ENCODE measurements at places on chromosomes 12 and 14.

GRCh38 chr12:47417121-47417520, 288.7 kb downstream of the RPAP3 start:
- DNase-seq, result no peak

- no peak for DNase-seq
Observed at GRCh38 chr12:674272-674781, 11.1 kb upstream of the NINJ2 start.

GRCh38 chr12:47616440-47616839, 89.4 kb downstream of the RPAP3 start:
- DNase-seq, result no peak

GRCh38 chr12:11755302-11755930, 105.9 kb downstream of the ETV6 start:
- no peak for DNase-seq

DNA sequence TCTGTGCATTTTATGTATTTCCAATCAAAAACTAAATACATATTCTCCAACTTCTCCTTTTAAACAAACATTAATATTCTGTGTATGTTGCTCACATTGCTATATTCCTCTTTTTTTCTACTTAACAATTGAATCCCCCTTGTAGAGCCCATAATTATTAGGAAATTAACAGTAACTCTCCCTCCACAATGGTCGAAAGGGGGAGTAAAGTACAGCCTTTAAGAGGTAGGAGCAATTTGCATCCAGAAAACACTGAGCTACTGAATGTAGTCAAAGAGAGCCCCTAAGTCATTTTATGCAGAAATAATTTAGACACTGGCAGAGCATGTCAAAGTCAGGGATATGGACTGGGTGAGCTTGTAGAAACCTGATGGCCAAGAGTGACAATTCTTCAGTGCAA, 57.2 kb upstream of the SCN8A start:
- peak; percentile 32 for DNase-seq

GRCh38 chr12:2082321-2082720, 29.5 kb downstream of the CACNA1C start:
- peak; percentile 100 for DNase-seq

- no peak for DNase-seq
Observed at GRCh38 chr12:131239384-131240094, 285.8 kb downstream of the ADGRD1 start.

DNA sequence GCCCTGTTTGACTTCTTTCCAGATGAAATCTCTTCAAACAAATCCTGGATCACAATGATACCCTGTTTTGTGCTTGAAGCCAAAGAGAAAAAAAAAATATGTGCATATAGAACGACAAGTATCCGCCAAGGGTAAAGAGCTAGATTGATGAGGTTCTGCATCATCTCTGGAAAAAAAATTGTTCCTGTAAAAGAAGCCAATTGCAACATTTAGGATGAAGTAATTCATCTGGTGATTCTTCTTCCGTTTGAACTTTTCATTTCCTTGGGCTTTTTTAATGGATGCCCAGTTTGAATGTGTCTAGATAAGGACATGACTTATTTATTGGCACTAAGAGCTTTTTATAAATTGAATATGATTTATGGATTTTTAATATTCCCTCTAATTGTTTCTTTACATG, 38.1 kb upstream of the NPAS3 start:
- no peak for DNase-seq

DNA sequence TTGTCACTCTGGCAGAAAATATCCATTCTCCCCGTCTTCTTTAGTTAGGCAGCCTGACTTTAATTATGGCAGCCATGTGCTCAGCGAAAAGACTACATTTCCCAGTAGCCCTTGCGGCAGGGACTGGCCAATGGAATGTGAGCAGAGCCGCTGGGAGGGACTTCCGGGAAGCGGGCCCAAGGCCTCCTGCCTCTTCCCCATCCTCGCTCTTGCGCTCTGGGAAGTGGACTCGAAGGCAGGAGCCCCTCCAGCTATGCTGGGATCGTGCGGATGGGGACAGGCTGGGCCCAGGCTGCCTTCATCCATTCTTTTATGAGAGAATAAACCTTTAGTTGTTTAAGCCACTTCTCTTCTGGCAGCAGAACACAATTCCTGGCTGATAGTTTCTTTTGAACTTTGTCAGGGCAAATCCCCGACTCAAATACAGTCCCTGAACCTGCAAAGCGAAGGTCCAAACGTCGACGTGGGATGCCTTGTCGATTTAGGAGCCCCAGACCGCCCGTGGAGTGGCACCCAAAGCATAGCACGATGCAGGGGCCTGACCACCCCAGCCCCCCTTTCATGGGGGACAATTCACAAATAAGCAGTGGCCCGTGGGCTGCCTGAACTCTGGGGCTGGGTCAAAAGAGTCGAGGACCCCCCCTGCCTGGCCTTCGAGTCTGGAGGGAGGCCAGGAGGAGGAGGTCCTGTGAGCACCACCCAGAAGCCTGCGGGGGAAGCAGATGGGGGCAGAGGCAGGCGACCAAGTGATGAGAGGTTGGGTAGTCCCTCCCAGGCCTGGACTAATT, 15.6 kb upstream of the LRTM2 start:
- DNase-seq, result peak; percentile 99

GRCh38 chr12:104958805-104959334, 780 bp upstream of the SLC41A2 start:
- no peak for DNase-seq

- no peak for DNase-seq
Observed at GRCh38 chr12:93738199-93739058, 61.3 kb downstream of the CRADD start.

DNA sequence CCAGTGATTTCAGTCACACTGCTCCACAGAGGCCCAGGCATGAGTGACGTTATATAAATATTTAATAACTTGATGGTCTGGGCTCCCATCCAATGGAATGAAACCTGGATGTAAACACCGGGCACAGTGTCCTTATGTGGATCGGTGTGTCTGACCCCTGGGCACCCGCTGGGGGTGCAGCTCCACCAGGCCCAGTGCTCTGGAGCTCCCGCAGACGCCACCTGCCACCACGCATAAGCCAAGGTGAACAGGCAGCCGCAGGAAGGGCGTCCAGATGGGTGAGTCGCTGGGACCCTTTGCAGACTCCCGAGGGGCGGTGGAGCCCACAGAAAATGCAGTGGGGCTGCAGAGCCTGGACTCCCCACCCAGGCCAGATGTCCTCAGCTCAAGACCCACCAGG, 121.6 kb downstream of the SCARB1 start:
- DNase-seq, result peak; percentile 71

GRCh38 chr12:92342574-92342973, 196.9 kb upstream of the BTG1 start:
- no peak for DNase-seq

- DNase-seq, result peak; percentile 95
Observed at GRCh38 chr12:7108796-7109571, at the start of gene C1RL. Gene C1RL, minus strand, starts transcription at chr12:7109214. Its CDS starts 34 bp downstream, at chr12:7109180.

- no peak for DNase-seq
Observed at GRCh38 chr12:40646911-40647310, 45.3 kb upstream of the CNTN1 start.

- DNase-seq, result no peak
Observed at GRCh38 chr14:33914676-33915516, 36.0 kb downstream of the EGLN3 start.

DNA sequence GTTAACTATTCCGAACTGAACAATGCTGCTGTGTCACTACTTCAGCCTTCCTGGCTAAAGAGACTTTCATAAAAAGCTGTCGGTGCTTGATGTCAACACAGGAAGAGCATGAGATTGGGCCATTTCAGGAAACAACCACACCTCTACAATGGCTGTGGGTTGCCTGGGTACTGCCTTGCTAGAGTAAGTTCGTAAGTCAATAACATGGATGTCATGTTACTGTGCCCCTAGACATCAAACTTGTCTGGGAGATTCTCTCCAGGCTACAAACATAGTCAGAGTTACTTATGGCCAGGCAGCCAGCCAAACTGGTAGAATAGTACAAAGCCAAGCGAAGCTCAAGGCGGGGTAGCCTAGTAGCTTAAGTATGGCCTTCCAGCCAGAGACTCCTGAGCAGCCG, 23.1 kb downstream of the MAX start:
- DNase-seq, result no peak

- no peak for DNase-seq
Observed at GRCh38 chr14:97196336-97196735, 399.2 kb downstream of the VRK1 start.

GRCh38 chr12:119075918-119076317, 94.6 kb downstream of the SRRM4 start:
- DNase-seq, result no peak

- no peak for DNase-seq
Observed at GRCh38 chr12:116962197-116962596, 51.4 kb downstream of the FBXW8 start.

DNA sequence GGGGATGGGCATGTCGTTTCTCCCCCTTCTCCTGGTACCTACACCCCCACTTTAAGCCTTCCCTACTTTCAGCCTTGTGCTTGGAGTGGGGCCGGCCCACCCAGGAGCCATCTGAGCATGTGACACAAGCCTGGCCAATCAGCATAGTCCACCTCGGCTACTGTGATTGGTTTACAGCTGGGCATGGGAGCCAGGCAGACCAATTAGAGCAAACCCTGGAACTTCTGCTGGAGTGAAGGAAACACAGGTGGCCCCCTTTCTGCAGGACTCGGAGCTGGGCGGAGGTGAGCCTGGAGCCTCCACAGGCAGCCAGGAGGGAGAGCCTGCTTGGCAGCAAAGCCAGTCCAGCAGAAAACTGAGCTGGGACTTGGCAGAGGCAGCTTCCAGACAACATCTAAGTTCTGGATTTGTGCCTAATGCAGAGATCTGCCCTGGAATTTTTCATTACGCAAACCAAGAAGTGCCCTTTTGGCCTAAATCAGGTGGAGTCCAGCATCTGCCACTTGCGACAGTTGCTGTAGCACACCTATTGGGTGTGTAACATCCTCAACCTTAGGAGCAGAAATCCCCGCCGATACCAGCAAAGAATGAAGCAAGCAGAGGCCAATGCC, 59.5 kb downstream of the SCARB1 start:
- DNase-seq, result peak; percentile 46

DNA sequence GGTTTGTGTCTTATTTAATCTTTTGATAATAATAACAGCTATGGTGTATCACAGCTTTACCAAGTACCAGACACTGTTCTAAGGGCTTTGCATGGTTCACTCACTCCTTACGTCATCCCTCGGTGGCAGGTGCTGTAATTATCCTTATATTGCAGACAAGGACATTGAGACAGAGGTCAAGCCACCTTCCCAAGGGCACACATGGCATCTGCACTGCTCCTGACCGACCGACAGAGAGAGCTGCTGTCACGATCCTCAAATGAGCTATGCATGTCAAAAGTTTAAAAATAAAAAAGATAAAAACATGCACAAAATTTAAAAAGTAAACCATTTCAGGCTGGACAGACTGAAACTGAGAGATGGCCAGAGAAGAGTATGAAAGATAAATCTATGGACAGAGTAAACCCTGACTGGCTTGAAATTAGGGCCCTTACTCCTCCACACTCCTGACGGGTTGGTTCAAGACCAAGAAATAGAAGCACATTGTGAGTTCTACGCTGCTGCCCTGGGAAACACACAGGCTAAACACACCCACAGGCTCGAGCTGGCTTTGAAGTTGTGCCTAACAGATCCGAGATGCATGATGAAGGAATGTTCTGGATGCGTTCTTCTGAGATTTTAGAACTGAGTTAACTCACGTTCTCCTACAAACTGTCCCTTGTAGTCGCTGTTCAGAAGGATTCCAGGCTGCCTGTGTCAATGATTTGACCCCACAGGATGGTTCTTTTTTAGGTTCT, 268.7 kb downstream of the ZFP36L1 start:
- no peak for DNase-seq

DNA sequence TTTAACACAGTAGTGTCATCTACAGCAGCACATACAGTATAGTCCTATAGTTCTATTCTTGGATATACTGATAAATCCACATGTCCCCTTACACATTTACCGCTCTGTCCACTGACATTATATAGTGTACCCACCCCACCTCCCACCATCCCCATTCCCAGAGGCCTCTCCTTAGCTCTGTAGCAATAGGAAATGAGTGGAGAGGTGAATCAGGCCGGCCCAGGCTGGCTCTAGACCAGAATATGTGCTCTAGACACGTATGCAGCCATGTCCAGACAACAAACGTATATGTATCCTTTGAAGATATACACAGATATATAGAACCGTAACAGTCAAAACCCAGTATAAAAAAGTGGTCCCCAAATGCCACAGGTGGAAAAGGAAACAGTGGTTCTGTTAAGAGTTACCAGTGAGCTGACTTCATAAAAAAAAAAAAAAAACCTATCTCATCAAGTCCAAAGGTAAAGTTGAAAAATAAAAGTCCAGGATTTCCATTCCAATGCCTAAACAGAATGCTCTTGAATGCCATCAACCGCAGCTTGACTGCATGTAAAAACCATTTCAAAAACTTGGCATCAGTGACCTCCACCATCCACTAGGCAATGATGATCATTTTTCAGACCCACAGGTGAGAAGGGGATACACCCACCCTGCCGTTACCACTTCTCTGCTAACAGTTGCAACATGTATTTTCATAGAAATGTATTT, 16.7 kb downstream of the EGLN3 start:
- no peak for DNase-seq

GRCh38 chr14:102750376-102750775, 26.9 kb upstream of the TRAF3 start:
- peak; percentile 55 for DNase-seq

Measured in NCI-H2171 treated with DMSO at 0.1 percent for 48 hours (cell line).